ENCODE measurements at places on chromosomes 4 and X.

DNA sequence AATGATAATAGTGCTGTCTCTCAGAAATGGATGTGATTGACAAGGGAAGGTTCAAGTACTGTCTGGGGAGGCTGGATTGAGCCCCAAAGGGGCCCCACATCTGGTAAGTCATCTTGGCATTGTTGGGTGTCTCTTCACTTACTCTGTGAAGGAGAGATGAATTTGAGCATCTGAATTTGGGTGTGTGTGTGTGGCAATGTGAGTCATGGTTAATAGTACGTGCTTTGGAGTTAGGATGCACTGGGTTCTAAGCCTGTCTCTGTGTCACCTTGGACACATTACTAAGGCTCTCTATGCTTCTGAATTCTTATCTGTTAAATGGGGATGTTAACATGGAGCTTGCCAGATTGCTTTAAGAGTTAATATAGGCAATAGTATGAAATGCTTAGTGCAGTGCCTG is 80.4 kb downstream of the FRAS1 start:
- no peak for DNase-seq

- DNase-seq, result no peak
Measured at GRCh38 chrX:109886122-109886761, 116.7 kb upstream of the TMEM164 start.

- DNase-seq, result no peak
Measured at GRCh38 chr4:180134091-180134866, 2108.9 kb upstream of the TENM3 start.

DNA sequence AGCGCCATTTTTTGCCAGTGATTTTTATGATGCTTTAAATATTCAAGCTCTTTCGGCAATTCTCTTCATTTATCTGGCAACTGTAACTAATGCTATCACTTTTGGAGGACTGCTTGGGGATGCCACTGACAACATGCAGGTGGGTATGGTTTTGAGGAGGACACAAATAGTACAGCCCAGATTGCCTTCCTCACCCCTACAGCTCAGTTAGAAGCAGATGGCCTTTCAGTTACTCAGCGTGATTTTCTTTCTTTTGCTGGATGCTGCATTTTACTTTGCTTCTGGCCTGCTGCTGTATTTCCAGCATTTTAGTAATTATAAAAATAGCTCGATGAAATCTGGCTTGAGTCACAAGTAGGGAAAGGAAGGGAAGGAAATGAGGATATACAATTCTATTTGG is 114.7 kb downstream of the SLC4A4 start:
- DNase-seq, result no peak

GRCh38 chr4:39043058-39043860 is 11.1 kb upstream of the TMEM156 start:
- no peak for DNase-seq

DNA sequence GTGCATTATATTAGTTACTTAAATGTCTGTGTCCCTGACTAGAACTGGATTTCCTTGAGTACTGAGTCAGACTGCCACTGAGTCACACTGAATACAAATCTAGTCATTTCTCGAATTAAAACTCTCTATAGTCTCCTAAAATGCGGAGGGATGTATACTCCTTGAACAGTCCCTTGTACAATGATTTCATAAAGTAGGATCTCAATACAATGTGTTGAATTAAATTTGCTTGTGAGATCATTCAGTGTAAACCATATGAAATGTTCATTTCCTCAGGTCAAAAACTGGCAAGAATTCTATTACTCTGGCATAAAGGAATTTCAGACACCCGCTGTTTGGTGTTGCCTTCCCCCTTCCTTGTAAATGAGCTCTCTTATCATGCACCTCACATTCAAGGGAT is 17.5 kb upstream of the FAM241A start:
- no peak for DNase-seq

- DNase-seq, result no peak
Measured at GRCh38 chrX:106246511-106246910, 78.4 kb downstream of the PWWP3B start.

DNA sequence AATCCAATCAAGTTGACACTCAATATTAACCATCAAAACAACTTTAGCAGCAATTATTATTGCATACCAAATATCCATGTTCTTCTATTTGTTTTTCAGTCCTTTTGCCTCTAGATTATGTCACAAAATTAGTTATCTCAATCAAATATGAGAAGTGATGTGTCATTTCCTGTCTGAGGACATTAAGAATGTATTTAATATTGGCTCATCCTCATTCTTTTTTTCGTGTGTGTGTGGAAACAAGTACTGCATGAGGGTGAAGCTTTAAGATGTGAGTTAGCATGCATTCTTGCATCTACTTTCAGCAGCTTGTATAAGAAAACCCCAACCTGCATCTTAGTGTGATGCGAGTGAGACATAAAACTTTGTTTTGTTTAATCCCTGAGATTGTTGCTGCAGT is 301.4 kb downstream of the GRIA2 start:
- DNase-seq, result no peak

GRCh38 chr4:80614319-80614718 is 278.8 kb downstream of the CFAP299 start:
- no peak for DNase-seq

DNA sequence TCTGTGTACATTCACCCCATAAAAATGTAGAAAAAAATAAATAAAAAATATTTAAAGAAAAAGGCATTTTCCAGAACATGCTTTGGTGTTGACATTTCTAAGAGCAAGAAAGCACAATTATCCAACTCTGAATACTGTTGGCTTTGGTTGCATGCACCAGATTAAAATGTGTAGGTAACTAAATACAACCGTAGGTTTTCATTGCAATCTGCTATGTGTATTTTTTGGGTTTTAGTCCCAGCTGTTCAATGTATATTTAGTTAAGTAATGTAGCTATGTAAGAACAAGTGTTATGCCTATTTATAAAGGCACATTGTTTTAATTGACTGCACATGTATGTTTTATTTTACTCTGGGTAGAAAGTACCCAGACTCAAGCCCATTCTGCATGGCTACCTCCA is 108.1 kb upstream of the PAQR3 start:
- DNase-seq, result no peak

GRCh38 chr4:39062094-39062769 is at the start of gene KLHL5:
Gene KLHL5 (plus strand): TSS chr4:39062232. CDS start chr4:39062653, 421 bp downstream.
- DNase-seq, result no peak

DNA sequence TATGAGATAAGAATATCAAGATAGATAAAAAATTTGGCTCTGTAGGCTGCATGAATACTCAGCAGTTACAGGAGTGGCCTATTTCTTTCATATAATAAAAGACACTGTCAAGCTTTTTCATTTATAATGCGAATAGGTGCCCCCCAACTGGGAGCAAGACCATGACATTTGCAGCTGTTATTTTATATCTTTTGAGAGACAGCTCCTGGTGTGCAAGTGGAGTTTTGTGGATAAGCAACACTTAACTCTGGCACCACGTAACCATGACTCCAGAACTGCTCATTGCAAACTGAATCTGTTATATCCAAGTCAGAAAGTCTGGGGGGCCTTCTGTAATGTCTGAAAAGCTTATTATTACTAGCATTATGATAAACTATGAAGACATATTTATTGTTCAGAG is 1372.4 kb downstream of the C4orf33 start:
- no peak for DNase-seq

GRCh38 chrX:155188786-155189185 is 27.5 kb upstream of the VBP1 start:
- no peak for DNase-seq

DNA sequence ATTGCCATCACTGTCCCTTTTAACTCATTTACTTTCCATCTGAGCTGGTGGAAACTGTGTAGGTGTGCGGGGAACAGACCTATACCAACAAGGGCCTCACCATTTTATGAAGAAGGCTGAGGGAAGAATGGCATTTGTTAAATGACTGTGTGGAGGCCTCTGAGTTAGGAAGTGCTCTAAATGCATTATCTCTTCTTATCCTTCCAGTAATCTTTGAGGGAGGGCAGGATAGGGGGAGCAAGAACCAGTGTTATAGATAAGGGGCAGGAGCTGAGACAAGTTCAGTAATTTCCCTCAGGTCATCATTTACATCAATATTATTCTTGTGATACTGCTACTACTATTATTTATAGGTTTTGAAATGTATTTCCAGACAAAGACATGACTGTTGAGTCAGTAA is 122.4 kb upstream of the PDLIM3 start:
- DNase-seq, result no peak

GRCh38 chr4:15917297-15917696 is 21.2 kb downstream of the FGFBP1 start:
- no peak for DNase-seq

GRCh38 chr4:179695175-179695574 is 2252.9 kb upstream of the AGA start:
- no peak for DNase-seq

DNA sequence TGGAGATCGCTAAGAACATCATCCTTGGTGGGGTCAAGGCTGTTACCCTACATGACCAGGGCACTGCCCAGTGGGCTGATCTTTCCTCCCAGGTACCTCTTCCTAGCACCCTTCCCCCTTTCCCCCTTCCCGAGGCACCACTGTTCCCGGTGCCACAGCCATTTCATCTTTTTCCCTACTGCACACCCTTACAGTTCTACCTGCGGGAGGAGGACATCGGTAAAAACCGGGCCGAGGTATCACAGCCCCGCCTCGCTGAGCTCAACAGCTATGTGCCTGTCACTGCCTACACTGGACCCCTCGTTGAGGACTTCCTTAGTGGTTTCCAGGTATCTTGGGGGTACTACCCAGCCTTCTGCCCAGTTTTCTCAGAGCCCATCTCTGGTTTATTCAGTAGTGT is 5.7 kb downstream of the UBA1 start:
- no peak for DNase-seq

GRCh38 chrX:23952984-23953907 is 45.4 kb downstream of the CXorf58 start:
- DNase-seq, result no peak

DNA sequence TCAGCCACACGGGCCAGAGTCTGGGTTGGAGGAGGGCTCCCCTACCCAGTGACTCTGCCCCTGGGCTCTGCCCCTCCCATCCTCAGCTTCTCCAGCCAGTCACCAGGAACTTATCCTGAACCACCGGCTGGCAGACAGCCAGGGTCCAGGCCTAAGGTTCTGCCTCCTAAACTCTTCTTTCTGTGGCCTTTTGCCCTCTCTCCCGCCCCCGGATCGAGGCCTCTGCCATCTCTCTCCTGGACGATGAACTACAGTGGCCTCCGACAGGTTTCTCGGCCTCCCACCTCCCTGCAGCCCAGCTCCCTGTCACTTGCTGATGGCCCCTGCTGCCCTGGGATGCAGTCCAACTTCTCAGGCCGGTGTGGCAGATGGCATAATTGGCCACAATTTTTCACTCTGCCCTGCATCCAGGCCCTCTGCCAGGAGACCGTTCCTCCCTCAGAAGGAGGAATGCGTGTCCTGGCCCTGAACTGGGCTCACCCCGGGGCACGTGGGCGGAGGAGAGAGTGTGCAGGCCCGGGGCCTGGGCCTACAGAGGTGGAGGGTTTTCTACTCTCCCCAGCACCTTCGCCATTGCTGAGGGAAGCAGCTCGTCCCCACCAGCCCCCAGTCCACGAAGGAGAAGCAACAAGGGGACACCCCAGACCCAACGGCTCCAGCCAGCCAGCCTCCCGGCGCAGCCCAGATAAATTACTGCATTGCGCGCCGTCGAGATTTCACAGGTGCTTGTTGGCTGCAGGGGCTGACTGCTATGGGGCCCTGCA is 81.9 kb upstream of the LRPAP1 start:
- no peak for DNase-seq

DNA sequence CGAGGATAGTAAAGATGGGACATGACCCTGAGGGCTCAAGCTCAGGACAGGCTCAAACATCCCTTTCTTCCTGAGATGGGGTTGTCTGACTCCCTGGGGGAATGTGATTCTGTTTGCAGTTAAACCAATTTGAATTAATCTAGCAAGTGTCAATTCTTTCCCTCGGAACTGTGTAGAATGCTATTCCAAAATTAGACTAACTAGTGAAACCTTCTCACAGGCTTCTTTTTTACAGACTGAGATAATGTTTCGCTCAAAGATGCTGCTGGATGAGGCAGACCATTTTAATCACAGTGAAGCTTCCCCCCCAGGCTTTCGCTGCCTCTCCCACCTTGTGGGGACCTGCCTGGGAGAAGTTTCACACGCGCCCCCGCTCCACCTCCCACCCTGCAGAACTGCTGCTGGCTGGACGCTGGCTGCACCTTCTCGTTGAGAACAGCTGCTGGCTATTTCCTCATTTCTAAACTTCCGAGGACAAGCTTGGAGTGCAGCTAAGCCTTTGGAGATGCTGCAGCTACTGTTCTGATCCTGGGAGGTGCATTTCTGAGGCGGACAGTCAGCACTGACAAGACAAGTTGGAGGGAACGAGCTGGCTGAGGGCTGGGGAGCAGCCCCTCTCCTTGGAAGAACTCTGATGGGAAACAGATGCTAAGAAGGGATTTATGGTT is 297.8 kb downstream of the RAPGEF2 start:
- no peak for DNase-seq

GRCh38 chr4:108831886-108832285 is 69.0 kb upstream of the ETNPPL start:
- no peak for DNase-seq

DNA sequence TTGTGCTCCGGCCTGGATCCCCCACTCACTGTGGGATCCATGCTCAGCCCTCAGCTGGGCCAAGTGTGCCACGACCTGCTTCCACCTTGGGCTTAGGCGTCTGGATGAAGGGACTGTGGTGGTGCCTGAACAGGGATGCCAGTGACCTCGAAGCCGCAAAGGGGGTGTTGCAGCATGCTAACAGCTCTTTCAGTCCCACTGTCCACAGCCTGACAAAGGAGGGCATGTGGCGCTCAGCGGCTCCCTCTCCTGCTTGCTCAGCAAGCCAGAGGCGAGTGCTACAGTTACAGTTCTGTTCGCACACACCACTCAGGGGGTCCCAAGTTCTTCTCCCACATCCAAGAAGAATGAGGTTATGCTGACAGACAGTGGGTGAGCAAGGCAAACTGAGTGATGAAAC is 5.2 kb upstream of the IGBP1 start:
- no peak for DNase-seq

- DNase-seq, result no peak
Measured at GRCh38 chr4:156983366-156983765, 11.8 kb upstream of the PDGFC start.

DNA sequence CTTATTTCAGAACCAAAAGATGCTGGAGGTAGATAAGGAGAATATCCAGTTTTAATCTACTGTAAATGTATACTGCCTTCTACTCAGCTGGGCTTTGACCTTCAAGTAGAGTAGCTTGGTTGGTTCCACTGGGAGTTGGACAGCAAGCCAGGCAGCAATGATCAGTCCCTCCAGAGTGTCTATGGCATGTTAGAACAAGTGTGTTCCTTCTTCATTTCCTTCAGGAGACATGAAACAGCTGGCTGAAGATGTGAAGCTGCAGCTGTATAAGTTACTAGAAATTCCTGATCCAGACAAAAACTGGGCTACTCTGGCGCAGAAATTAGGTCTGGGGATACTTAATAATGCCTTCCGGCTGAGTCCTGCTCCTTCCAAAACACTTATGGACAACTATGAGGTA is 111.1 kb downstream of the NFKB1 start:
- DNase-seq, result no peak

Measured in vagina (tissue), 2 donors.